HCEC 1CT (cell line): ENCODE measurements at places on chromosomes 3 and 15.
A peak's percentile ranks its signal among the peaks of the same experiment; 100 is the strongest.

DNA sequence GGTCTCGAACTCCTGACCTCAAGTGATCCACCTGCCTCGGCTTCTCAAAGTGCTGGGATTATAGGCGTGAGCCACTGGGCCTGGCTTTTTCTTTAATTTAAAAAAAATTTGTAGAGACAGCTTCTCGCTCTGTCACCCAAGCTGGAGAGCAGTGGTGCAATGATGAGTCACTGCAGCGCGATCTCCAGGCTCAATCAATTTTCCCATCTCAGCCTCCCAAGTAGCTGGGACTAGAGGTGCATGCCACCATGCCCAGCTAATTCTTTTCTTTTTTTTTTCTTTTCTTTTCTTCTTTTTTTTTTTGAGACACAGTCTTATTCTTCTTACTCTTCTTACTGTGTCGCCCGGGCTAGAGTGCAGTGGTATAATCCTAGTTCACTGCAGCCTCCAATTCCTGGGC, 19.8 kb downstream of the TUBGCP4 start:
- DNase-seq, result peak; percentile 43

GRCh38 chr3:186226482-186226881, 117.6 kb upstream of the ETV5 start:
- DNase-seq, result no peak

GRCh38 chr15:68497206-68497910, 65.4 kb upstream of the ITGA11 start:
- no peak for DNase-seq

GRCh38 chr15:33067456-33067855, 127.1 kb downstream of the FMN1 start:
- DNase-seq, result peak; percentile 69

- no peak for DNase-seq
These were observed 12.1 kb downstream of the B3GNT5 start for GRCh38 chr3:183265157-183265642.

GRCh38 chr15:67164401-67164791, 90.1 kb downstream of the AAGAB start:
- no peak for DNase-seq

- DNase-seq, result no peak
These were observed 13.5 kb downstream of the PPP4R2 start for GRCh38 chr3:73010158-73010557.

DNA sequence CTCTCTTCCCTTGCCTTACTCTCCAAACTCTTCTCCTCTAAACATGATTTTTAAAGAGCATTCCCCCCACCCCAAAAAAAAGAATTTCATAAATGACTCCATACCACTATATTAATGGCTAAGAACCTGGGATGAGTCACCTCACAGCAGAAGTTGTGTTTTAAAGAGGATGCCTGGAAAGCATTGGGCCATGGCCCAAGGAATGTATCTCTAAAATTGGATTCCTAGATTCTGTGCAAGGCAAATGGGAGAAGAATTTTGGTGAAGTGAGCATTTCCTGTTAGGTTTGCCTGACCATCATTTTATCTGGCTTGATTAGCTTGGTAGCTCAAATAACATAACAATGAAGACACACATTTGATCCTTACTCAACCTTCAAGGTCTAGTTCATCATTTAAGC, 251.4 kb downstream of the NR1D2 start:
- DNase-seq, result peak; percentile 62

- DNase-seq, result peak; percentile 45
These were observed 53.5 kb upstream of the SPATA12 start for GRCh38 chr3:57006949-57007419.

GRCh38 chr3:100696161-100696560, 13.1 kb upstream of the TFG start:
- no peak for DNase-seq

DNA sequence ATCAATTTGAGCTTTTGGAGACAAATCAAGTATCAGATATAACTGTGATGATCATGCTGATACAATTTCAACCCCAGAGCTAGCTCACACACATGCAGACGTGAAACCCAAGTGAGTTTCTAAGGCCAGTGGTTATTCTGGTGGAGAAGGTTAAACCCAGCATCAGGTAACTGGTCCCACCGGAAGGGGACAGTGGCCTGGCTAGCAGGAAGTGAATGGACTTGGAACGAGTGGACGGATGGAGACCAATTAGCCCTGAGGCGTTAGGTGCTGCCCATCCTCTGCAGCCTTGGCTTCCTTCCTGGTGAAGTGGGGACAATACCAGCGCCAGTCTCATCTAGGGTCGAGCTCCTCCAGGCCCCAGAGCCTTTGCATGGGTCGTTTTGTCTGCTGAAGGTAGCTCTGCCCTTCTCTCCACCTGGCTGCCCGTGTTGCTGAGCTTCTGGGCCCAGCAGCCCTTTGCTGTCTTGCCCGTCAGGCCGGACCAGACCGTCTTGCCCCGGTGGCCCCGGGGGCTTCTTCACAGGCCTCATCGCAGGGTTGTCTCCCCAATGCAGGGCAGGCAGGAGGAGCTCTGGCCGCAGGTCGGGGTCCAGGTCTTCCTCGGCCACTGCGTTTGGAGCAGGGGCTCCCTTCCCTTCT, 915 bp upstream of the KCTD6 start:
- DNase-seq, result no peak

DNA sequence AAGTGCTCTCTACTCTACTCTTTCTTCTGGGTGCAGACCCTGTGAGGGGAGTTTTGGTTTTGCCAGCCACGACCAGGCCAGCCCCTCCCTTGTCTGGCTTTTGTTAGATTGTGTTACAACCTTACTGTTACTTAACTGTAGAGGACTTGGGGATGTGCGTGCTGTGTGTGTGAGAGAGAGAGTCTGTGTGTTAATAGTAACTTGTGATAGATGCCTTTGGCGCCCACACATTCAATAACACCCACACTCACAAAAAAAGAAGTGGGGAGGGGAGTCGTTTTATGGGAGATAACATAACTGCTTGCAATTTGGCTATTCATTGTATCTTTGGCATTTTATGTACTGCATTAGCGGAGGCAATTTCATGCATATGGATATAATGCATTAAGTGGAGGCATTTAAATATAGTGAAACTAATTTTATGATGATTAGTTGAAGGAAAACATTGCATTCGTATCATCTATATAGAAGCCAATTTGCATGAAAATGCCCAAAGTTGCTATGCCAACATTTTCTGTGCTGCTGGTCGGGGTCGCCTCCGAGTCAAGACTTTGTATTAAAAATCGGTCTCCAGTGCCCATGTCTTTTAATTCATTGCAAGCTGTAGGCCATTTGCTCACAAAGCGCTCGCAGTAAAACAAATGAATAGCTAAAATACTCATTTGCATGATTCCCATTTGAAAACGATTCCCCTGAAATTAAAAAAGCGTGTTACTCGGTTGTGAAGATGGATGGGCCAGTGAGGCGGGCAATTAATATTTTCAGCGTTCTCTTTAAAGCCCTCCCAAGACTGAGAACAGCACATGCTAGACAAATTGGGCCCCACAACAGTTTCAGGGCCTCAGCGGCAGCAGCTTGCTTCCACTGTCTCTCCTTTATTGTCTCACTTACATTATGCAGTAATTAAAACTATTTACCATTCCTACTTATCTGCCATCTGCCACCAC, 158.5 kb upstream of the SMAD3 start:
- DNase-seq, result no peak

DNA sequence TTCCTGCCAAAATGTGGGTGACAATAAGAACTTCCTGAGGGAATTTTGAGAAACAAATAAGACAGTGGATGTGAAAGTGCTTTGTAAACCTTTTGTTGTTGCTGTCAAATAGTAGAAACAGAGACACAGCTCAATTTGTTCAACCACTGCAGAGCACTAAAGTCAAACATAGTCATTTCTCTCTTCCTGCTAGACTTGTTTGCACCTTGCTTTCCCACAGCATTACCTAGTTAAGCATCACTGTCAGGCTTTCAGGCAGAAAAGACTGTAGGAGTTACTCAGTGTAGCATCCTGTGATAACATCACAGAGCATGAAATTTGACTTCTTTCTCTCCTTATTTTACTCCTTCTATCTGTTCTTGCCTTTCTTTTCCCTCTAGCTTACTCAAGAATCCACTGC, 27.1 kb downstream of the SLC12A1 start:
- DNase-seq, result no peak

DNA sequence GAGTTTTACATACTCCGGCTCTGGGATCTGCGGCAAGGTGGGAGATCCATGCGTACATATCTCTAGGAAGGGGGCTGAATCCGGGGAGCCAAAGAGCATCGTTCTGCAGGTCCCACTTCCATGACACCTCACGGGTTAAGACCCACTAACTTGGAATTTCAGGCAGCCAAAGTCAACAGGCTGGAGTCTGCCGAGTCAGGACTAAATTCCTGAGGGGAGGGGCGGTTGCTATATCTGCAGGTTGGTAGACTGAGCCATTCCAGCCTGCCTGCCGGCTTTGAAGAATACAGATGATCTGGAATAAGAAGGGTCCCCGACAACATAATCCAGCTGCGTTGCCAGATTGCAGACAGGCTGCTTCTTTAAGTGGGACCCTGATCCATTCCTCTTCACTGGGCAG, 65.4 kb upstream of the PEX5L start:
- no peak for DNase-seq

- DNase-seq, result no peak
These were observed 26.2 kb downstream of the TMOD3 start for GRCh38 chr15:51855612-51856011.

DNA sequence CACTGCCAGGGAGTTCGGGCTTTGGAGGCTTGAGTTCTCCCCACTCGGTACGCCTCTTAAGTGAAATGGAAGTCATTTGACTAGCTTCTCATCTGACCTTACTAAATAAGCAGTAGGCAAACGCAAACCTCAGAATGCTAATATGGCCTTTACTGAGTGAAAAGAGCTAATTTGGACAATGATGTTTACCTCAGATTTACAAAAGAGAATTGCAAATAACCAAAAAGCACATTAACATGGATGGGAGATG, 1.6 kb upstream of the RNU6-1 start:
- no peak for DNase-seq

GRCh38 chr15:28920781-28921331, 35.1 kb downstream of the APBA2 start:
- DNase-seq, result no peak

DNA sequence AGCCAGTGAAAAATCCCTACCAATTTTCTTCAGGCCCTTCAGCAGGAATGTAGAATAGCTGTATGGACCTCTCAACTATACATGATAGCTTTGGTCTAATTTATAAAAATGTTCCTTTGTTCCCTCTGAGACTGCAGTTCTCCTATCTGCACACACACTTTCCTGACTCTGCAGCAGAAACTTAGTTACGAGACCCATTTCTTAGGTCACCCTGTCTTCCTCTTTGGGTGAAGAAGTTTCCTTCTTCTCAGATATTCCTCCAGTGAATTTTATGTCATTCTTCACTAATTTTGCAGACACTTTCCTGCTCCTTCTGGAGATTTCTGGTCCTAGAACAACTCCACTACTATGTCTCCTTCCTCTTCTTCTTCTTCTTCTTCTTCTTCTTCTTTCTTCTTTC, 42.6 kb downstream of the CD200R1L start:
- DNase-seq, result no peak

GRCh38 chr15:98957655-98958054, 49.9 kb downstream of the PGPEP1L start:
- no peak for DNase-seq

GRCh38 chr3:59862686-59863085, 812.9 kb upstream of the CFAP20DC start:
- DNase-seq, result peak; percentile 36

- no peak for DNase-seq
These were observed 26.9 kb downstream of the STOML1 start for GRCh38 chr15:73965094-73965757.

DNA sequence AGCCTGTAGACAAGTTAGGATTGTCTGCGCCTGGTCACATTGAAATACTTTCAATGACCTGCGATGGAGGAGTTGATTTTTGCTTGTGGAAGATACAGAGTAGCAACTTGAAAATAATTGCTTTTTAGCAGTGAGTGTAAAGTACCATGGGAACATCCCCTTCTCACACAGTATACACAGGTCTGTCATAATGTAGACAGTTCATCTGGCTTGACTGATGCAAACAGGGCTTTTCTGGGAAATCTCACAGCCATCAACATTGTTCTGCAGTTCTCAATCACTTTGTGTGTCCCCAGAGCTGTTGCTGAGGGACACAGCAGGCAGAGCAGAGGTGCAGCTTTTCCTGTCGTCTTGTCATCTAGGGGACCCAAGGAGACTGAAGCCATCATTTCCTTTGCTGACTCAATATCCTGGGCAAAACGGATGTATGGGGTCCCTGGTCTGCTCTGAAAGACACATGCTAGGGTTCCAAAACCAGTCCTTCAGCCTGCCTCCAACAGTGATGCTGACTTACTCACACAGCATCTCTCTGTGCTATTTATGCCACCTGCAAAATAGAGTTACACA, 5.3 kb upstream of the REC114 start:
- DNase-seq, result no peak

GRCh38 chr3:178536211-178537079, at the start of gene KCNMB2:
Gene KCNMB2, plus strand, starts transcription at chr3:178536436.
- no peak for DNase-seq

DNA sequence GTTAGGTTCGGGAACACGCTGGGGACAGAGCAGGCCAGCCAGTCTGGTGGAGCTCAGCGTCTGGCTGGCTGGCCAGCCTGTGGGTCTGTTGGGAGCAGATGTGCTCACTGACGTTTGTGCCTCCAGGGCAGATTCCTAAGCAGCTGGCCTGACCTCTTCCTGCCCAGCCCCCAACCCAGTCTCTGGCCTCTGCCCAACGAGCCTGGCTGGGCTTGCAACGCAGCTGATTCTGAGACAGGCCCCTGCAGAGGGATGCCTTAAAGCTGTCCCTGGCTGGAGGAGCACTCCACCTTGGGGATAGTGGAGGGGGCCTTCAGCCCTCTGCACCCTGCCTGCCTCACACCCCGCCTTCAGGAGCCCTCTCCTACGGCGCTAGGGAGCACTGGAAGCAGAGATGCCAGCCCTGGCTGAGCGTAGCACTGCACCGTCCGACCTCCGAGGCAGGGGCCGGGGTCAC, 46.0 kb downstream of the KLF13 start:
- DNase-seq, result peak; percentile 36

- DNase-seq, result no peak
These were observed 50.5 kb upstream of the ABI3BP start for GRCh38 chr3:101043687-101044078.

DNA sequence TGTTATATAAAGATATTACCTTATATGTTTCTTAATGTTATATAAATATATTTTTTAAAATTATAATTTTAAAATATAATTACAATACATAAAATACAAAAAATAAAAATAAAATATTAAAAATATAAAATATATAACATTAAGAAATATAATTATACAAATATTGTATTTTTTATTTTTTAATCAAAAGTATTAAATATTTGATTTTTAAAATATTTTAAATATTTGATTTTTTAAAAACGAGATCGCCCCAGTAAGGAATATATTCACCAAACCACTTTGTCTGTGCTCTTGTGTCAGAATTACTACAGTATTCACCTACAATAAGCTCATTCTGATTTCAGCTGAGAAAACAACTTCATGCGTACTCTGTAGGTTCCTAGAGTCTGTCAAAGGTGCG, 89.1 kb downstream of the ETFA start:
- DNase-seq, result no peak

- DNase-seq, result no peak
These were observed 50.2 kb downstream of the GABRB3 start for GRCh38 chr15:26722621-26723160.

DNA sequence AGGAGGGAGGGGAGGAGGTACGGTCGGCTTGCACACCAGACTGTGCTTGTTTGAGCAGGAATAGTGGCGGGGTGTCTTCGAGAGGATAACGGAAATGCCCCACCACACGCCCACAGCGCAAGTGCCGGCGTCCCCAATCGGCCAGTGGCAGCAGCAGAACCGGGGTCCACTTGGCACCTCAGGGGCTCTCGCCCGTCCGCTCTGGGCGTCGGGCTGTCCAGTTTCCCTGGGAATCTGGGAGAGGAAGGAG, 53.7 kb downstream of the CCDC54 start:
- peak; percentile 61 for DNase-seq
